Activated naive CD4-positive, alpha-beta T cell (primary cell): ENCODE measurements at places on chromosomes 11 and 22.

DNA sequence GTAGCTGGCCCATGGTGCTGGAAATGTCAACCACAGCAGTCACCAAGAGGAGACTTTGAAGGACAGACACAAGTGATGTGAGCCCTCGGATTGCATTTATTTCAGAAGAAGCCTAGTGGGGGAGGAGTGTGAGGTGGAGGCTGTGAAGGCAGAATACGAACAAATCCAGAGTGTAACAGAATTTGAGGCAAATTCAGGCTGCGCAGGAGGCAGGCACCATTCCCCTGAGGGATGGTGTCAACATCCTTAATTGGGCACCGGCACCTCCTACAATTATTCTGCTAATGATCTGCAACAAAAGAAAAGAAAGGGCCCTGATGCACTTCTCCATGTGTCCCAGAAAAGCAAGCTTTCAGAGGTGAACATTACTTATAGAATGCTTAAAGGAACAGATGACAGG lies 32.2 kb downstream of the CWC15 start:
- no peak for DNase-seq

- no peak for DNase-seq
Observed at GRCh38 chr11:67698247-67698646, 23.8 kb upstream of the ALDH3B2 start.

DNA sequence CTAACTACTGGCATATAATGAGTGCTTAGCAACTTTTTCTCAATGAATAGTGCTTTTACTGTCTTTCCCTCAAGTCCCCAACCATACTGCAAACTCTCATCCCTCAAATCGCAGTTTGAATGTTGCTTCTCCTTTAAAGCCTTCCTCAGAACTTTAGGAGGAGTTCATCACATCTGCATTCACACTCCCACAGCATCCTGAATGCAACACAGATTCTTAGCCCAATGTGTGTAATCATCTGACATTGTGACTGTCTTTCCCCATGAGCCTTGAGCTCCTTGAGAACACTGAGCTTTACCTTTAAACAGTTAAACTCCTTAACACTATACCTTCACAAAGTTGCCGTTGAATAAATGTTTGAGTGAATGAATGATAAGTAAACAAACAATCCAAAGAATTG lies 81.7 kb upstream of the FAM181B start:
- no peak for DNase-seq

GRCh38 chr11:26028393-26028911 lies 303.5 kb upstream of the ANO3 start:
- DNase-seq = no peak

DNA sequence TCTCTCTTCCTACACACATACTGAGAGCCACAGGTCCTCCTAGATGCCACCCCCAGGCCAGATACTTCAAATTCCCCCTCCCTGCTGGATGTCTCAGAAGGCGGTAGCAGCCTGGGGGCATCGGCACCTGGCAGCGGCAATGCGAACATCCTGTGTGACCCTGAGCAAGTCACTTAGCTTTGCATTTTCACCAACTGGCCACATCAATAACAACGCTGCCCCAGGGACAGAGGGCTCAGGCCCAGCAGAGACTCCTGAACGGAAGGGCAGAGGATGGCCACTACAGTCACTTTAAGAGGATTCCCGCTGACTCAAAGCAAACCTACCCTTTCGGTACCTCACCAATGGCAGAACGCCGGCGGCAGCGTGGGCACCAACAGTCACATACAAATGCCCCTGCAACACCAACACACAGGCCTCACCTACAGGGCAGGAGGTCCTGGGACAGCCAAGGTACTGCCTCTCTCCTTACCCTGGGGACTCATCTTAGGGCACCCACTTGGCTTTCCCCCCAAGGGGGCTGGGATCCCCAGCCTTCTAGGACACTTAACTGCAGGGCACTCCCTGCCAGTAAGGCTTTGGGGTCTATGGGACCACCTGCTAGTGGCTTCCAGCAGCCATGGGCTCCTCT lies 1.6 kb downstream of the LMO1 start:
- DNase-seq = no peak

DNA sequence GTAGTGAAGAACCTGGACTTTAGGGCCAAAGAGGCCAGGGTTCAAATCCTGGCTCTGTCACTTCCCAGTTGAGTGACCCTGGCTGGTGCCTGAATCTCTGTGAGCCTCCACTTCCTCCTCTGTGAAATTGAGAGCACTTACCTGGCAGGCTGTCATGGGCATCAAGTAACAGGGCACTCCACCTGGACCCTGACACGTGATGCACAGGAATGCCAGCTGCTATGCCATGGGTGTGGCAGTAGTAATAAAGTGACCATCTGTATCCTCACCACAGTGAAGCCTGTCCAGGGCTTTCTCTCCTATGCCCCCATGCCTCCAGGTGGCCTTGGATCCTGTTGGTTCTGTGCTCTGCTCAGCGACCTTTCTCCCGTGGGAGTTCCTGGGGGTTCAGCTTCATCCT lies 29.8 kb upstream of the PPP6R3 start:
- DNase-seq = no peak

DNA sequence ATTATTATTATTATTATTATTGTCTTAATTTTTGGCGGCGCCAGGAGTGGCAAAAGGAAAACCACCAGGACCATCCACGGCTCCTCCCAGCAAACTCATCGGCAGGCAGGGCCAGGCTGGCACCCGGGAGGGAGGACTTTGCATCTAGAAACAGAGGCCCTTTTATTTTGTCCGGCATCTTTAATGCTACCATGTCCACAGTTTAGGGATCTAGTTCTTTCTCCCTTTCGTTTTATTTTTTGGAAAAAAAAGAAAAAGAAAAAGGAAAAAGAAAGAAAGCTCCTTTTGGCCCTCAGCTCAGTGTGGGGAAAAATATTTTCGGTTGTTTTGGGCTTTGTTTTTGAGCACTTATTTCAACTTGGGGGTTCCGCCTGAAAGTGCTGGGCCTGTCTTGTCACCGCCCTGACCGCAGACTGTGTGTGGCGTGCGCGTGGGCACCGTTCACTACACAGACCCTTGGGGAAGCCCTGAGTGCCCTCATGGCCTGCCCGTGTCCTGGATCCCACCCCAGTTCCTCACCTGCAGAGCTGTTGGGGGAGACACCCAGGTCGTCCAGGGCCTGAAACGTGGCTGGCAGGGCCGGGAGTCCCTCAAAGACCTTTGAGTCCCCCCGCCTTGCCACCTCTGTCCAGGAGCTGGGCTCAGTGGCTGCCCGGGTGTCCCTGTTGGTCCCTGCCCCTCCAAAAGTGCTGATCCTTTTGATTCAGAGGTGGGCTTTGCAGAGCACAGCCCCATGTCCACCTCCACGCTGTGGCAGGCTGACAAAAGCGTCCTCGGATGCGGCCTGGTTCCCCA lies 69.1 kb upstream of the PPARA start:
- no peak for DNase-seq

GRCh38 chr22:36546092-36546804 lies 17.3 kb upstream of the EIF3D start:
- no peak for DNase-seq

DNA sequence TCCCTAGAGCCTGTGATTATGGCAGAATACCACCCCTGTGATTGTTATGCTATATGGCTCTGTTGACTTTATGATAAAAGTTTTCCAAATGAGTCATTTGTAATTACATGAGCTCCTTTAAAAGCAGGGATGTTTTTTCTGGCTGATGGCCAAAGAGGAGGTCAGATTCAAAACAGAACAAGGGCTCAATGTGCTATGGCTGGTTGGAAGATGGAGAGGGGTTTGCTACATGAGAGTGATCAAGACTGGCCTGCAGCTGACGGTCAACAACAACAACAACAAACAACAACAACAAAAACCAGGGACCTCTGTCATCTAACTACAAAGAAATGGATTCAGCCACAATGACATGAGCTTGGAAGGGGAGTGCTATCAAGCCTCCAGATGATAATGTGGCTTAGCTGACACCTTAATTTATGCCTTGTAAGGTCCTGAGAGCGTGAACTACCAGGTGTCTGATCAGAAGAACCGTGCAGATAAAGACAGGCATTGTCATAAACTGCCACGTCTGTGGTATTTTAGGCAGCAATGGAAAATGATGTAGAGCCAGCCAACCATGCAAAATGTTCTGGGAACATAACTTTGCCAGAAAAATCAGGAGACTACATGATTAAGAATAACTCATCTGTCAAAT lies 47.2 kb downstream of the PIWIL3 start:
- DNase-seq = no peak

GRCh38 chr11:94876222-94876621 lies 97.1 kb downstream of the CWC15 start:
- no peak for DNase-seq

- no peak for DNase-seq
Observed at GRCh38 chr11:131418189-131418588, 47.8 kb downstream of the NTM start.

DNA sequence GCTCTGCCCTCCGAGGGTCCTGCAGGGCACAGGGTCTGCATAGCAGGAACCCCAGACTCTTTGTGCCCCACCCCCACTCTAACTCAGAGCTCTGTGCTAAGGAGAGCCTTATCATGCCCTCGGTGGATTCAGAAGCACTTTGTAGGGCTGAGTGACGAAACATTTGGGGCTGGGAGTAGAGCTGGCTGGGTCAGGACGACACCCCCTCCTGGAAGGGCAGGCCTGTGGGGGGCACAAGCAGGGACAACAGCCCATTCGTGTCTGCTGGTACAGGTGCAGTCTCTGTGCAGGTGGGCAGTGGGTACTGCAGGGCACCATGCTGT lies 8.9 kb downstream of the APOBEC3A start:
- DNase-seq = no peak

- DNase-seq = no peak
Observed at GRCh38 chr11:69142895-69143294, 12.8 kb upstream of the SMIM38 start.

DNA sequence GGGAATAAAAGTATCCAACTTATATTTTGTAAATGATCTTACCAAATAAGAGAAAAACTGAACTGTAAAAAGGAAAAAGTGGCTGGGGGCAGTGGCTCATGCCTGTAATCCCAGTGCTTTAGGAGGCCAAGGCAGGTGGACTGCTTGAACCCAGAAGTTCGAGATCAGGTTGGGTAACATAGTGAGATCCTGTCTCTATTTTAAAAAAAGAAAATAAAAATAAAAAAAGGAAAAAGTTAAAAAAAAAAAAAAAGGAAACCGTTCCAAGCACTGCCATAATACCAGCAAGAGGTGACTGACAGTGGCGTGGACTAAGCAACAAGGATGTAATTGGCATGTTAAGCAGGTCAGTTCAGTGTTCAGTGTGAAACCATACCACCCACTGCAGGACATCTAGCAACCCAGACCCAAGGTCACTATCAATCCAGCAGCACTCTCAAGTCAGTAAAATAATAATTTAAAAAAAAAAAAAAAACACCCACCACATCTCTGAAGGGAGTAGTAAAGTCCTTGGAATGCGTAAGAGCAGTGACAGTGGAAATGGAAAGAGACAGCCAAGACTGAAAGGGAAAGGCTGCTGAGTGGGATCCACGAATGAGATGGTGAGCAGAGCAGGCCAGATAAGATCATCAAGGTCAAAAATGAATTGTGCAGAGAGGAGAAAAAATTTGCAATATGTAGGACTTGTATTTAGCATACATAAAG lies 43.6 kb downstream of the MAPK1 start:
- DNase-seq = no peak

DNA sequence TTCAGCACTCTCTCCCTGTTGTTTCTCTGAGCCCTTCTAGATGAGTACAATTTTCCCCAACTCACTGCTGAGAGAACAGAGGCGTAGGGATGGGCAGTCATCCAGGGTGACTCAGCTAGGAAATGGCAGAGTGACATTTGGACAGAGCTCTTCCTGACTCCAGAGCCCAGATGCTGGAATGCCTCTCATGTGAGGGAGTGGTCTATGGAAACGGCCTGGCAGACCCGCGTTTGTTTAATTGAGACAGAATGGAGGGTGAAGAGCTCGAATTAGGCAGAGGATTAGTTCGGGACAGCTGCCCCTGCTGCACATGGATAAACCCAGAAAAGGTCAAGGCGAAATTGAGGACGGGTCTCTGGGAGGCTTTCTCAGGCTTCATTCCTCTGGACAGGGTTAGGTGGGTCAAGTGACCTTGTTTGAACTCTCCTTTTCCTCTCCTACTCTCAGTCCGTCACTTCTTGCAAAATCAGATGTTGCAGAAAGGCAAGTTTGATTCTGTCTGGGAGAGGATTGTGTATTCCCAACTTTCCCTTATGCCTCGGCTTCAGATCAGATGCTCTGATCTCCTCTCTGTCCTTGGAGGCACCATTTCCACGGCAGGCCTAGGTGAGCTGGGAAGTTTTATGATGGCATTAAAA lies 7.6 kb upstream of the LMO2 start:
- DNase-seq = no peak

- DNase-seq = no peak
Observed at GRCh38 chr11:71486320-71486719, 33.3 kb downstream of the NADSYN1 start.

GRCh38 chr22:20495861-20496681 lies 476 bp upstream of the KLHL22 start:
- DNase-seq = peak; percentile 74

DNA sequence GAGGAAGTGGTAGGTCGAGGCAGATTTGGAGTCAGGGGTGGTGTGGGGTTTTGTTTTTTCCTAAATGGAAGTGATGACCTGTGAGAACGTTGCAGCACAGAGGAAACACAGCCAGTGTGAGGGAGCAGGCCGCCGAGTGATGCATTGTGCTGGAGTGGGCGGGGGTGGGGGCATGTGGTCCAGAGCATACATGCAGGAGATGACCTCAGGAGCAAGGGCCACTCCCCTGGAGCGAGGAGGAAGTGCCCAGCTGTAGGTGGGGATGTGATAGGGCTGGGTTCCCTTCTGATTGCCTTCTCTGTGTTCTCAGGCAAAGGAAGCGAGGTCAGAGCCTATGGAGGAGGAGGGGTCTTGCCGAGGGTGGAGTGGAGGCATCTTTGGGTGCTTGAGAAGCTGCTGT lies 81.4 kb downstream of the PPP6R3 start:
- no peak for DNase-seq

DNA sequence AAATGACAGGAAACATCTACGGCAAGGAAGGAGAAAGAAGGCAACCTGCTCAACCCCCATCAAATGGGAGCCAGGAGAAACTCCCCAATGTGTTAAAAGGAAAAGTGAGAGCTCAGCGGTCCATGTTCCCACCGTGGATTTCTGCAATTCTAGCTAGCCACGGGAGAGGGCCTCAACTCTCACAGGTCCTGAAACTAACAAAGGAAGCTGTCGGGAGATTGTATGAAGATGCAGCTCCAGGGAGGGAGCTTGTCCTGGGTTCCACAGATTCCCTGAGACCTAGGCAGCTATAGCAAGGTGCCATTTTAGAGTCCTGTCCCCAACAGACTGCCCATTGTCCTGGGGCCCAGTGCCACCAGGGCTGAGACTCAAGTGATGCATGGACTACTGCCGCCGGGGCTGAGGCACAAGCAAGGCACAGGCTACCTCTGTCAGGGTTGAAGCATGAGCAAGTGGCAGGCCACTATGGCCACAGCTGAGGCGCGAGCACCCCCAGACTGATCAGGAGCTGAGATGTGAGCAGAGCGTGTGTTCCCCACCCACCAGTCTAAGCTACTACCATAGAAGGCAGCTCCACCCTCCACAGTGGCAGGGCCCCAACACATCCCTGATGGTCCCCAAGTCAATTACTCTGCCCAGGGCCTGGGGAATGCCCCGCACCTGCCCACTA lies 31.3 kb downstream of the RSF1 start:
- DNase-seq = no peak

- no peak for DNase-seq
Observed at GRCh38 chr22:37674951-37675929, at the start of gene LGALS1. LGALS1 (plus strand) TSS chr22:37675636; CDS start chr22:37675703, 67 bp downstream.

- no peak for DNase-seq
Observed at GRCh38 chr22:20279662-20280134, 11.6 kb upstream of the RTN4R start.
